ENCODE measurements at places on chromosomes 11 and 22.

- DNase-seq = no peak
These were observed 6.0 kb downstream of the PAX6 start for GRCh38 chr11:31805037-31805628.

- no peak for DNase-seq
These were observed 199.6 kb upstream of the ZBED5 start for GRCh38 chr11:11057472-11057854.

- no peak for DNase-seq
These were observed 13.0 kb upstream of the CARD18 start for GRCh38 chr11:105152560-105152959.

- DNase-seq = no peak
These were observed 1.2 kb downstream of the EIF4ENIF1 start for GRCh38 chr22:31488346-31488883.

DNA sequence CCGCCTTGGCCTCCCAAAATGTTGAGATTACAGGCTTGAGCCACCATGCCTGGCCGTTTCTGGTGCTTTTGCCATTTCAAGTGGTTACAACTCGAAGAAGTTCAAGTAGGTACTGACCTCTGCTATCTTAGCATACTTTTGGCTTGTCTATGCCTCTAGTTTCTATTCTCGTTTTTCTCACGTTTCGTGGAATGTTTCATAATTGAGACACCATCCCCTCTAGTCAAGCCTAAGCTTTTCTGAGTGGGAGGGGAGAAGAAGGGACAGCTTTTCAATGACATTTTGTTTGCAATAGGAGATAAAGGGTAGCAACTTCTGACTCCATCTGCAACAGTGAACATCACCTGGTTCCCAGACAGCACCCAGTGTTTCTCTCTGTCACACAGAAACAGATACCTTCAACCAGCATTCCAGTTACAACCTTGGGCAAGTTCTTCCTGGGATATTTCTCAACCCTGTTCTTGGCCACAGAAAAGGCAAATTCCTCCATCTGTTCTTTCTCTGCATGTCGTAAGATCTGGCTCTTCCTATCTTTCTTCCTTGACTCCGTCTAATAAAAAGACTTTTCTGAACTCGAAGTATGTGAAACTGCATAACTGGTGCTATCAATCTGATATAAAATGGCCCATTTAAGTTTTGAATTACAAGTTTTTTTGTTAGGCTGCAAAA lies 25.5 kb downstream of the DDI1 start:
- DNase-seq = peak; percentile 51

GRCh38 chr22:50481440-50482106 lies at the start of gene ADM2:
TSS of gene ADM2 (plus strand) at chr22:50481543. CDS start at chr22:50481848, 305 bp downstream.
- DNase-seq = no peak

- peak; percentile 65 for DNase-seq
These were observed 802 bp downstream of the ATG2A start for GRCh38 chr11:64916040-64916774.

All from inflammatory macrophage treated with lipopolysaccharide for 1 hour (primary cell).